A172 (cell line): ENCODE measurements at places on chromosomes 2 and 18.

DNA sequence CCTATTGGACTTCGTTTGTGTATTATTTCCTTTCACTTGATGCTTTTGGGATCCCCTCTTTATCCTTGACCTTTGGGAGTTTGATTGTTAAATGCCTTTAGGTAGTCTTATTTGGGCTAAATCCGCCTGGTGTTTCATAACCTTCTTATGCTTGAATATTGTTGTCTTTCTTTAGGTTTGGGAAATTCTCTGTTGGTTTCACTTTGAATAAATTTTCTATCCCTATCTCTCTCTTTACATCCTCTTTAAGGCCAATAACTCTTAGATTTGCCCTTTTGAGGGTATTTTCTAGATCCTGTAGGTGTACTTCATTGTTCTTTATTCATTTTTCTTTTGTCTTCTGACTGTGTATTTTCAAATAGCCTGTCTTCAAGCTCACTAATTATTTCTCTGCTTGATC lies 354.7 kb downstream of the PARD3B start:
- no peak for DNase-seq

DNA sequence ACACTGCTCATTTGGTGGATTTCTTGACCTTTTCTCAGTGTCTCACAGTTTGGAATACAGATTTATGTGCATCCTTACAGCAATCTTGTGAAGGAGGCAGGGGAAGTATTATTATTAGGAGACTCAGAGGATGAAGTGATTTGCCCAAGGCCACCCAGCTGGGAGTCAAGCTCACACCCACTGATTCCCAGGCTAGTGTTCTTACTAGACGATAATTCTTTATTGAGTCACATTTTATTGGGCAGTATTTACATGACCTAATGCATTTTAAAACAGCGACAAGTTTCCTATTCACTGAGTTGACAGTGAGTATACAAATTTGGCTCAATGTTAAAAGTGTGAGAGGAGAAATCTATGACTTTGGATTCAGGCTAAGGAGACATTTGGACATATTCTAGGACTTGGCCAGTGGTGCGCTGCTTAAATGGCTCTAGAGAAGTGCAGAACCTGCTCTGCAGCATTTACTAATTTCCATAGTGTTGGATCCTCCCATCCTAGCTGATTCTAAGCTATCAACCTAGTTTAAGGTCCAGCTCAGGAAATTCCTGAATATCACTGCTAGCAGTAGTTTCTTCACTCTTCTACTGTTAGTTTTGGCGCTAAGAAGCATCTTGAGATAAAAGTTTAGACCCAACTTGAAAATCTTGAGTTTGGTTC lies 199.3 kb downstream of the MTX2 start:
- DNase-seq, result no peak

GRCh38 chr18:28635530-28635929 lies 458.6 kb upstream of the CDH2 start:
- DNase-seq, result no peak

DNA sequence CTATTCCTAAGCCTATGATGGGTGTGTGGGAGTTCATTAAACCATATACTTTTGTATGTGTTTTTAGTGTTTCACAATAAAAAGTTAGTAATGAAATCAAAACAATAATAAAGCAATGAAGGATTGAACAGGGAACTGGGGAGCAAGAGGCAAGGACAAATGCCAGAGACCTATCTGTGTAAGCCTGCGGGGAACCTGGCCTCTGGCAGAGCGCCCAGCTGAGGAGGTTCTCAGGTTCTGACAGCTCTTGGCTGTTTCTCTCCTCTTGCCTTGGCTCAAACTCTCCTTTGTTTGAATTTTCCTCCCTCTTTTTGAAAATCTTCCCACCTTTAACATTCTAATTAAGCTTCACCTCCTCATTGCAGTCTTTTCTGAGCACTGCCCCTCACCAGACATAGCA lies 200.0 kb upstream of the NCKAP5 start:
- no peak for DNase-seq

DNA sequence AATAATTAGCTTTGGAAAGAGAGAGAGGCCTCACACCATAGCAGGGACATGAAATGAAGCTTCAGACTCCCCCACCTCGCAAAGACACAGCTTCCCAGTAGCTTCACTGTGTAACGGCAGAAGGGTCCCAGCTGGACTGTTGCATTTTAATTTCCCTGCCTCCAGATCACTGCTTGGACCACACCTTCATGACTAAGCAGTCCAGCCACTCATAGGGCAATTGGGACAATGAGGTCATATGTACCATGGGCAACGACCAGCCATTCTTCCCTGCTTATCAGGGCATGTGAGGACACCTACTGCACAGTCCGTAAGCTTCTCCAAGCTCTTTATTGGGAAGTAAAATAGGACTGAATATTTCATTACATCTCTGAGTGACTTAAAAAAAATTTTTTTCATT lies 183.0 kb downstream of the MREG start:
- peak; percentile 87 for DNase-seq

GRCh38 chr2:103738108-103738507 lies 976.3 kb downstream of the TMEM182 start:
- DNase-seq, result no peak

- DNase-seq, result no peak
Measured at GRCh38 chr2:90221300-90221651, 1529.8 kb downstream of the RPIA start.
